G401 (cell line): ENCODE measurements at places on chromosomes 13 and 19.

DNA sequence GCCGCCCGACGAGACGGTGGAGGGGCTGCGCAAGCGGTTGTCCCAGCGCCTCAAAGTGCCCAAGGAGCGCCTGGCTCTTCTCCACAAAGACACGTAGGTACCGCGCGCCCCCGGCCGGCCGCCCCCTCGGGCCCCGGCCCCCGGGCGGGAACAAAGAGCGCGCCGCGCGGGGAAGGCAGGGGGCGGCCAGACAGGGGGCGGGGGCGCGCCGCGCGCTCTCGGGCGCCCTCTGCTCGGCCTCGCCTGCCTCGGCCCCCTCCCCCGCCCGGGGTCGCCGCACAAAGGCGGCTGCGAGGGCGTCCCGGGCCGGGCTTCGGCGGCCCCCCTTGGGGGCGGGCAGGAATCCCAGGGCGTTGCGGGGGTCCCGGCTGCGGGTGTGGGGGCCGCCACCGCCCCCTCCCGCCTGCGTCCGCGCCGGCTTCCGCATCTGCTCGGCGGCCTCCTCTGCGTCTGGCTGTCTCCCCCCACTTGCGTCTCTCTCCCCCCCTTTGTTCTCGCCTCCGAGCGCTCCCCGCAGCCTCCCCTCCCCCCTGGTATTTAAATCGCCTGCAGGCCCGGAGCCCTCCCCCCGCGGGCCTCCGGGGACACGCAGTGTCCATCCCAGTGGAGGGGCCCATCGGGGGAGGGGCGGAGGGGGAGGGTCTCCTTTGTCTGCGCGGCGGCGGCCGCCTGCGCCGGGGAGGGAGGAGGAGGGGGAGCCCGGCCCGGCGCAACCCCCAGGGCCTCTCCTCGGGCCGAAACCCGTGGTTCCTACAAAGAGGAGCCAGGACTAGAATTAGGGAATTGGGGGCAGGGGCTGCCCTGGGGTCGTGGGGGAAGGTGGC, 2.3 kb downstream of the MIDN start:
- DNase-seq = no peak

DNA sequence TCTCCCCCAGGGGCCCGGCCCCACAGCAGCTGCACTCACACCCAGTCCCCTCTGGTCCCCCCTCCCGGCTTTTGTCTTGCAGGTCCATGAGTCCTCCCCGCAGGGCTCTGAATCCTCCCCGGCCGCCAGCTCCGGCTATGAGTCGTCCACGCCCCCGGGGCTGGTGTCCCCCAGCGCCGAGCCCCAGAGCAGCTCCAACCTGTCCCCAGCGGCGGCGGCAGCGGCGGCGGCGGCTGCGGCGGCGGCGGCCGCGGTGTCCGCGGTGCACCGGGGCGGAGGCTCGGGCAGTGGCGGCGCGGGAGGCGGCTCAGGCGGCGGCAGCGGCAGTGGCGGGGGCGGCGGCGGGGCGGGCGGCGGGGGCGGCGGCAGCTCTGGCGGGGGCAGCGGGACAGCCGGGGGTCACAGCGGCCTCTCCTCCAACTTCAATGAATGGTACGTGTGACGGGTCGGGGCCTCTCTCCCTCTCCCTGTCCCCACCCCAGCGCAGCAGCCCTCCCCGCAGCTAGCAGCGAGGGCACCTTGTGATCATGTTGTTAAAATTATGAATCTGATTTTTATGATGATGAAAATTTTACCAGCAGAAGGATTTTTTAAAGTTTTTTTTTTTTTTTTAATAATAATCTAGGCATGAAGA, 3.8 kb downstream of the ZIC2 start:
- DNase-seq = peak; percentile 20

DNA sequence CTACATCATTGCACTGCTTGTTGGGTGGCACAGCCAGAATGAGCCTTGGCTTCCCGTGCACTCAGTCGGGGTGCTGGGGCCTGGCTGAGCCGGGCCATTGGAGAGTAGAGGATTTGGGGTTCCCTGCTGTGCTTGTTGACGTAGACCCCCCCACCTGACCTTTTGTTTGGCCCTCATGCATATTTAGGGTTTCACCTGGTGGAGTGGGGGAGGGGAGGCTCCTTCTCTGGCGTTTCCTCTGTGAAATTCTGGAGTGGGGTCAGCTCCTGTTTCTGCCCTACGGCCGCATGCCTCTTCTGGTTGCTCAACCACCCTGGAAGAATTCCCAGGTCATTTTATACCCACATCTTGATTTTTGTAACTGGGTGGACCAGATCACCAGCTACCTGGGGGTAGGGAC, 82.8 kb downstream of the SIPA1L3 start:
- no peak for DNase-seq

- no peak for DNase-seq
These were observed 110.7 kb downstream of the SLC7A1 start for GRCh38 chr13:29484796-29485195.

DNA sequence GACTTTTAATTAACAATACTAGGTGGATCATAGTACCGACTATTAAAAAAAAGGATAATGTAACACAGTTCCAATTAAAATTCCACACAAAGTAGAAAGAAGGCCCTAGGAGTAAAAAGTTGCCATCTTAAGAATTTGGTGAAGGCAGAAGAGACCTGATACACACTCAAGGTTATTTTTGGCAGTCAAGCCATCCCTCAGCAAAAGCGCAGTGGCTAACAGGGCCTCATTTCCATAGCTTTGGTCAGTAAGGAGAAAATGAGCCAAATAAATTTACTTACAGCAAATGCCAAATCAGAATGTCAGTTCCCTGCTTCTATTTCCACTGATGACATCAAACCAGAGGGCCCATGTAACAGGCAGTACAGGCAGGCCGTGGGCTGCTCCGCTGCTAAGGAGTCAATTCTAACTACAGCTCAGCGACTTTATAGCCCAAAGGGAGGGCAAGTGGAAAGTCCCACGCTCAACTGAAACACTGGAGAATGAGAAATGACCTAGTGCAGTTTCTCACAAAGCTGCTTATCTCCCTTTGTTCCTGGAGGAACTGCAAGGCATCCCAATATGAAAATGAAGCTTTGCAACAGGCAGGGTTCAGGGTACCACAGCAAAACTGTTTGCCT, 6.3 kb downstream of the ARGLU1 start:
- peak; percentile 34 for DNase-seq

DNA sequence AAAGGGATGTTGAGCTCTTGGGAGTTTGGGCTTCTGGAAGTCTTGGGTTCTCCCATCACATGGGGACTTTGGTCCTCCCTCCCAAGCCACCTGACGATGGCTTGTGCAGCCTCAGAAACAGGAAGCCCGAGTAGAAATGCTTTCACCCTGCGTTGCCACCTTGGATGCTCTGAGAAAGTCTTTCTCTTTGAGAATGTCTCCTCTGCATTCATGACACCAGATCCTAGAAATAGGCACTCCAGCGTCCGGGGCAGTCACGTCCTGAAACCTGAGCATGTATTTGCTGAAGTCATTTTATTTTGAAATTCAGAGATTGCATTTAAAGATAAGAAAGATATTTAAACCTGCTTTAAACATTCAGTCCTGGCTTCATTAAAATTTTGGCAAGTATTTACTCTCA, 34.4 kb downstream of the CUL4A start:
- DNase-seq = no peak

- no peak for DNase-seq
These were observed 160.1 kb downstream of the COG6 start for GRCh38 chr13:39815345-39816111.

GRCh38 chr19:912181-913079, 589 bp downstream of the R3HDM4 start:
- DNase-seq = peak; percentile 22

- peak; percentile 26 for DNase-seq
These were observed 10.4 kb downstream of the CLASRP start for GRCh38 chr19:45049073-45049736.

GRCh38 chr13:39415008-39415802, 187.8 kb downstream of the LHFPL6 start:
- peak; percentile 73 for DNase-seq

GRCh38 chr13:112648101-112648500, 41.7 kb upstream of the ATP11A start:
- DNase-seq = no peak

GRCh38 chr13:84380866-84381265, 498.6 kb upstream of the SLITRK1 start:
- no peak for DNase-seq

GRCh38 chr13:42487221-42487620, 86.7 kb upstream of the TNFSF11 start:
- DNase-seq = no peak

DNA sequence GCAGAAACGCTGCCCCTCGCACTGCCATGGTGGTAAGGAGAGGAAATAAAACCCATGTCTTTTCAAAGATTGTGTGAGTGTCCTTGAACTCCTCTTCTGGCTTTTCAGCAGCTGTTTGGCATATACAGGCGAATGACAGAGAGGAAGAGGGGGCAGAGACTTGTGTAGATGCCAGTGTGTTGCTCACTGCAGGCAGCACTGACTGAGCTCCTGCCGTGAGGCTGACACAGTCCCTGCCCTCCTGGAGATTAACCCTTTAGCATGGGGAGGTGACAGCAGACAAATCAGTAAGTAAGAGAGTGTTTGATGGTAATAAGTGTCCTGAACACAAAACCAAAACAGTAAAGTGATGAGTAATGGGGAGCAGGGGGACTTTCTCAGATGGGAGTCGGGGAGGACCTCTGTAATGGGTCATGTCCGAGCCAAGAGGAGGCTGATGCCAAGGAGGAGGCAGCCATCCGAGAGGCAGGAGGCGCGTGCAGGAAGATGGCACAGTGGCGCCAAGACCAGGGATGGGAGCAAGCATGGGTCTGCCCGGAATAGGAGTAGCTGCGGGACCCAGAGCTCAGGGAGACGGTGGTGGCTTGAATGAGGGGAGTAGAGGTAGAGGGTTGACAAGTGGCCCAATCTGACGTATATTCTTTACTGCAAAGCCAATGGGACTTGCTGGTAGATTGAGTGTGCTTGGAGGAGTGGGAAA, 182.2 kb downstream of the FOXO1 start:
- no peak for DNase-seq

- DNase-seq = no peak
These were observed 29.4 kb downstream of the MARK4 start for GRCh38 chr19:45280471-45280961.

- peak; percentile 32 for DNase-seq
These were observed 870 bp downstream of the ZNF442 start for GRCh38 chr19:12364391-12365235.

- DNase-seq = peak; percentile 44
These were observed 977 bp downstream of the IRGQ start for GRCh38 chr19:43594710-43595604.

GRCh38 chr19:27974082-27974513, 1238.9 kb downstream of the UQCRFS1 start:
- peak; percentile 48 for DNase-seq

- no peak for DNase-seq
These were observed 13.1 kb downstream of the IGFL3 start for GRCh38 chr19:46111376-46111775.

GRCh38 chr13:21674490-21675009, 3.7 kb downstream of the FGF9 start:
- peak; percentile 58 for DNase-seq

DNA sequence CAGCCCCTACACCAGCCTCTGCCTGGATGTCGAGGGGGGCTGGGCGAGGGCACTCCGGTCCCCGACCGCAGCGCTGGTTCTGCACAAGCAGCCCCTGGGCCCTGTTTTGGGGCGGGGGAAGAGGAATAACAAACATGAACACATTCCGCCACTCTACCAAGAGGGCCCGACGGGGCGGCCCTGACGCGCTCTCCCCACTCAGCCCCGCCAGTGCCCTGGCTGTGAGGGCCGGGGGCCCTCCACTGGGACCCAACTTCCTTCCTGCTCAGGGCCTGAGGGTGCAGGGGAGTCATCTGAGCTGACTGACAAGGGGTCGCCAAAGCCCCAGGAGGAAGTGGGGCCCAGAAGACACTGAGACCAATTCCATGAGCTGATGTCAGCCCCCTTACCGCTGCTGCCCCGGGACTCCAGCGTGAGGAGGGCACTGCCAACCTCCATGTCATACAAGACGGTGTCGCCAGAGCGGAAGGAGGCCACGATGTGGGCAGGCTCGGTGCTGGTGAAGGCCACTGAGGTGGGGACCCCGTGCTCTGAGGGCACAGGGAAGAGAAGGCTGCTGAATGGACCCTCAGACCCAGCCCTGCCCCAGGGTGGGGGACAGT, 5.6 kb upstream of the PRKD2 start:
- DNase-seq = no peak

DNA sequence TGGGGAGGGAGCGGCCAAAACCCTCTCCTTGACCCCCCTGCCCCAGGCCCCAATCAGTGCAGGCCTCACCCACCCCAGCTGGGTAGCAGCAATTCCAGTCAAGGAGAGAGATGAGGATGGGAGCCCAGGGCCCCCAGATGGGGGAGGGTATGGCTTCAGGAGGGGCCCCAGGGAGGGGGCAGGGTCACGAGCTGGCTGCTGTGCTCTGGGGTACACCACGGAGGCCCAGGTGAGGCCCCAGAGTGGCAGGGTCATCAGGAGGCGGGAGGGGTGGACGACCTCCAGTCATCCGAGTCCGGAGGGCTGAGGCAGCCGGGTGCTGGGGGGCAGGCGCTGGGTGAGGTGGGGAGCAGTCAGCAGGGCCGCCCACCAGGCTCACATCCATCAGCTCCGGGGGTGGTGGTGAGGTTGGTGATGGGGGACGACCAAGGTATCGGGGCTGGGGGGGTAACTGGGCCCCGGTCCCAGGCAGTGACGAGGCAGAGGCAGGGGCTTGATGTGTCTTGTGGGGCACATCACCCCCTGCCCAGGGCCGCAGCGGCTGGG, 8.4 kb downstream of the DYRK1B start:
- no peak for DNase-seq

GRCh38 chr13:51620165-51620983, 36.1 kb downstream of the WDFY2 start:
- DNase-seq = no peak

- DNase-seq = no peak
These were observed 75.6 kb downstream of the SPRY2 start for GRCh38 chr13:80265348-80265747.

GRCh38 chr19:28486473-28486872, 726.5 kb downstream of the UQCRFS1 start:
- no peak for DNase-seq

- DNase-seq = no peak
These were observed 8.6 kb downstream of the C19orf25 start for GRCh38 chr19:1470305-1471009.

- no peak for DNase-seq
These were observed 32.7 kb upstream of the POMP start for GRCh38 chr13:28626266-28626665.

GRCh38 chr13:25691654-25692053, 319.9 kb downstream of the ATP8A2 start:
- peak; percentile 76 for DNase-seq

GRCh38 chr19:3189702-3190469, 4.2 kb downstream of the NCLN start:
- DNase-seq = no peak

DNA sequence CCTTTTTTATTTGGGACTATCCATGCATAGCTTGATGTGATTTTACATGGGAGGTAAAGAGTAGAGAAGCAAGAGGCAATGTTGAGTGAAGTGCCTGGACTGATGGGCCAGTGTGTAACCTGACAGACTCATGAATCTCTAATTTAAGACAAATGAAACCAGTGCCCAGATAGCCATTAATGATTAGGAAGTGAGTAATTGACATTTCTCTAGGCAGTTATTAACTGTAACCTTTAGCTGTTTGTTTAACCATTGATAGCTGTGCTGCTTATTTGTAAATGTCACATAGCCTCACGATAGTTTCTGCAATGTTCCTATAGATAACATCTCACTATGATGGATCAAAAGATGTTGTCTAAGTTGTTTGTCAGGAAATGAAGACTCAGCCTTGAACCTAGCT, 1047.5 kb upstream of the SPRY2 start:
- DNase-seq = no peak
